Subcutaneous adipose tissue (tissue), 4 donors: ENCODE measurements at places on chromosomes 16 and 17. TPM values are rescaled to one million over a fixed set of nuclear protein-coding genes. Genes with fewer than 3 reads are reported as not detected.

Gene SLC35G6
- not detected for total RNA-seq

Gene GRB2
- 97.5 TPM for total RNA-seq

Gene IKZF3
- 0.98 TPM for total RNA-seq

Gene ADGRG1
- total RNA-seq = 25.6 TPM

Gene ASGR1
- 3.1 TPM for total RNA-seq
